ENCODE measurements at places on chromosomes 3 and 15. TPM values are rescaled to one million over a fixed set of nuclear protein-coding genes. Genes with fewer than 3 reads are reported as not detected.

GRCh38 chr15:90365414-90366055 is 13.5 kb downstream of the ZNF774 start:
- no peak overlapping the region for H3K4me3 ChIP-seq
- H3K36me3 ChIP-seq, result peaks cover 3% of the 10 kb centered on the region
- H3K4me1 ChIP-seq, result no peaks in the 10 kb centered on the region

DNA sequence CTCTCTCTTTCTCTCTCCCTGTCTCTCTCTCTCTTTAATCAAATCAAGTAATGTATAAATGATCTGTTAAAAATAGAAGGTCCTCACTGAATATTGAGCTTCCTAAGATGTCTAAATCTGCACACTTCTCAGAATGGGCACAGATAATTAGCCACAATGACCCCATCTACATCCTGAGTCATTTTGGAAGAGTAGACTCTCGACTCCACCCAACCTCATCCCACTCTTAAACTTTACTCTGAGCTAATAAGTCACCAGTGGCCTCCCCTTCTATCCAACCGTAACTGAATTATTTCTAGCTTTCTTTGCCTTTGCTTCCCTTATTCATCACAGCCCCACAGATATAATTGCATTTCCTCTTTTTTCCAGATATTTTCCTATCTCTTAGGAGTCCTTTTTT is 326.5 kb upstream of the ZNF717 start:
- H3K4me1 ChIP-seq, result no peaks in the 10 kb centered on the region
- no peaks in the 10 kb centered on the region for H3K36me3 ChIP-seq
- no peak for DNase-seq

DNA sequence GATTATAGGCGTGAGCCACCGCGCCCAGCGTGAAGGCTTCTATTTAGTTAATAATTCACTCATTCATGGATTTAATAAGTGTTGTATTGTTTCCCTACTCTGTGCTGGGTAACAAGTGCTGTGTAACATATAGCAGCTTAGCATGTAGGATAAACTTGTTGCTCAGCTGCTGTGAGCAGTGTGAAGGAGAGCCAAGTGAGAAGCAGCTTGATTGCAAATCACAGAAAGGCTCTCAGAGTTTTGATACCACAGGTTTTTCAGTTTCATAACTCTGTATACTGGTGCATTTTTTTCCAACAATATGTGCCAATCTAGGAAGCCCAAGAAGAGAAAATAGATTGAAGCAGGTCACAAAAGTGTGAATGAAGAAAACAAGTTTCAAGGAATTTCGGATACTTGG is 48.4 kb downstream of the AGTR1 start:
- no peak for DNase-seq
- peaks cover 2% of the 10 kb centered on the region for H3K36me3 ChIP-seq

DNA sequence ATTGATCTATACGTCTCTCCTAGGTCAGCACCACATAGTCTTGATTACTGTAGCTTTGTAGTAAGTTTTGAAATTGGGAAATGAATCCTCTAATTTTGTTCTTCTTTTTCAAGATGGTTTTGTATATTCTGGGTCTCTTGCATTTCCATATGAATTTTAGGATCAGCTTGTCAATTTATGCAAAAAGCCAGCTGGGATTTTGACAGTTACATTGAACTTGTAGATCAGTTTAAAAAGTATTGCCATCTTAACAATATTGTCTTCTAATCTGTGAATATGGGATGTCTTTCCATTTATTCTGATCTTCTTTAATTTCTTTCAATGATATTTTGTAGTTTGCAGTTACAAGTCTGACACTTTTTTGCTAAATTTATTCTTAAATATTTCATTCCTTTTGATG is 5.6 kb upstream of the PRR23E start:
- no peaks in the 10 kb centered on the region for H3K4me1 ChIP-seq
- no peak overlapping the region for H3K27ac ChIP-seq
- no peaks in the 10 kb centered on the region for H3K36me3 ChIP-seq
- no peak overlapping the region for H3K4me3 ChIP-seq
- H3K27me3 ChIP-seq, result peaks cover 2% of the 10 kb centered on the region
- DNase-seq, result no peak

DNA sequence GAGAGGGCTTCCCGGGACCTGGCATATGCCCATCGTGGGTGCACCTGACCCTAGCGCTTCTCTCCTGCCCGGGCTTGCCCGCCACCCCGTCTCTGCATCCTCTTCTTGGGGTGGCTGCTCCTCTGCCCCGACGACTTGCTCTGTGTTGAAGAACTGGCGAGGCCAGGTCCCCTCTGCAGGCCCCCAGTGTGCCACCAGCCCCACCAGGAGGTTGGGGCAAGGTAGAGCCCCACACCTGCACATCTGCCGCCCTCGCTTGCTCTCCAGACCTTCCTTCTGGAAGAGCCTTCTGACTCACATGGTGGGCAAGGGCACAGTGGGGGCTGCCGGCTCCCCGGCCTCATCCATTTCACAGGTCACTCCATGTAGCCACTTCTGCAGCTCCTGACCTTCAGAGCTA is 84.3 kb downstream of the FBLN2 start:
- H3K4me3 ChIP-seq, result no peak overlapping the region
- DNase-seq, result no peak
- peaks cover 8% of the 10 kb centered on the region for H3K36me3 ChIP-seq
- H3K4me1 ChIP-seq, result no peaks in the 10 kb centered on the region

DNA sequence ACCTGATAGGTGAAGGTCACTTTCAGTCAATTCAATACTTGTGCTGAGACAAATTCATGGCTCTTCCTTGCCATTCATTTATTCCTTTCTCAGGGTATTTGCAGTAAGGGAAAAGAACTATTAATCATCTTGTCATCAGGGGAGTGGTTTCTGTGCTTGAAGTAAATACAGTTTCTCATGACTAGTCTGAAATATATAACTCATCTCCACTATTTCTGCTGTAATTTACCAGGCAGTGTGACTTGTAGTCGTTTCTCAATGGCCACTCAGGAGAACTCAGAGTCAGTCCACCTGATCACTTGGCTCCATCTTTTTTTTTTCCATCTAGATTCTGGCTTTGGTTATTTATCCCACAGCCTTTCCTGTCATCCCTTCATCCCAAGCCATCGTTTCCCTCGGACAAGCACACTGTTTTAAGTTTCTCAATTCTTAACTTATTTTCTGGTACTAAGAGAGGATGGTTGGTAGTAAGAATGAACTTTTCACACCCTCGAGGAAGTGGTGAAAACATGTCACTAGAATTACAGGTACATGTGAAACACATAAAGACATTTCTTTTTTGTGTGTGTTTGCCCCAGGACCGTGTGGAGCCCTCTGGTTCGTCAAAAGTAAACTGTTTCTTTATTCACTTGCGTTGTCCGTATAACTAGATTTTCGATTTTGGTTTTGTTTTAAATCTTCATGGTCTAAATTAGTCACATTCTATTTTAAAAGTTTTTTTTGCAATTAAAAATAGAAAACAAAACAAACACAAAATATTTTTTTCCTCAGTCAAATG is 620.2 kb downstream of the ZBBX start:
- no peak overlapping the region for H3K4me3 ChIP-seq
- H3K36me3 ChIP-seq, result no peaks in the 10 kb centered on the region
- H3K4me1 ChIP-seq, result no peaks in the 10 kb centered on the region
- DNase-seq, result no peak
- H3K27ac ChIP-seq, result no peak overlapping the region
- no peaks in the 10 kb centered on the region for H3K27me3 ChIP-seq

- no peaks in the 10 kb centered on the region for H3K36me3 ChIP-seq
- H3K4me1 ChIP-seq, result no peaks in the 10 kb centered on the region
- peak; percentile 75 for DNase-seq
- H3K4me3 ChIP-seq, result no peak overlapping the region
These were observed 625.8 kb upstream of the BCHE start for GRCh38 chr3:166462891-166463470.

- DNase-seq, result peak; percentile 73
- H3K4me1 ChIP-seq, result peaks cover 56% of the 10 kb centered on the region
- no peaks in the 10 kb centered on the region for H3K27me3 ChIP-seq
- no peak overlapping the region for H3K4me3 ChIP-seq
- H3K27ac ChIP-seq, result no peak overlapping the region
- peaks cover under 1% of the 10 kb centered on the region for H3K36me3 ChIP-seq
These were observed 40.2 kb downstream of the IDH2 start for GRCh38 chr15:90062023-90062442.

DNA sequence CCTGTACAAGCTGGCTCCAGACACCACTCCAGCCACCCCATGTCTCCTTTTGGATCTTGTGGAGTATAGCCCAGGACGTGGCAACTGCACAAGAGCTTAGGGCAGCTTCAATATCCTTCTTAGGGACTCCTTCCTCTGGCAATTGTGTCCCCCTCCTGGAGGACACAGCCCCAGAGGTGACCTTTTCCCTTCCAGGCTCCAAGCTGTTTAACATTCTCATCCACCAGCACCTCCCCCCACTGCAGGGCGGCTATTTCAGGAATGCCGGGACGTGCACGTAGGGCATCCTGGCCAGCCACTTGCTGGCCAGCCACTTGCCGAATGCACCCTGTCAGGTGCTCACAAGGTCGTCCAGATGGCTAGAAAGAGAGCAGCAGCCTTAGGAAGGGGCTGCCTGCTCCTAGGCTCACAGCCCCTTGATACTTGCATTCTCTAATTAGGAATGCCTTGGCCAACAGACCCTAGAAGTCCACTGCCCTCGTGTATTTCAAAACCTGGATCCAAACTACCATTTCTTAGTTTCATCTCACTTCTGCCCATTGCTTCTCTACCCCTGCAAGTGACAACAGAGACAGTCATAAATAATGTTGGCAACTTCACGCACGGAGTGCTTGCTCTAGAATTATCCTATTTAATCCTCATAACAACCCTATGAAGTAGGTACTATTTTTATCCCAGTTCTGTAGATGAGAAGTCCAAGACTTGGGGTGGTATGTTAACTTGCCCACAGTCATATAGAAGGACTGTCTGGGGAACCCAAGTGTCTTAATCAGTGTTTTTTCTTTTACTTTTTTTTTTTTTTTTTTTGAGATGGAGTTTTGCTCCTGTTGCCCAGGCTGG is 24.5 kb upstream of the IDH2 start:
- H3K4me3 ChIP-seq, result no peak overlapping the region
- no peaks in the 10 kb centered on the region for H3K36me3 ChIP-seq
- peak; percentile 41 for DNase-seq
- H3K27ac ChIP-seq, result no peak overlapping the region

DNA sequence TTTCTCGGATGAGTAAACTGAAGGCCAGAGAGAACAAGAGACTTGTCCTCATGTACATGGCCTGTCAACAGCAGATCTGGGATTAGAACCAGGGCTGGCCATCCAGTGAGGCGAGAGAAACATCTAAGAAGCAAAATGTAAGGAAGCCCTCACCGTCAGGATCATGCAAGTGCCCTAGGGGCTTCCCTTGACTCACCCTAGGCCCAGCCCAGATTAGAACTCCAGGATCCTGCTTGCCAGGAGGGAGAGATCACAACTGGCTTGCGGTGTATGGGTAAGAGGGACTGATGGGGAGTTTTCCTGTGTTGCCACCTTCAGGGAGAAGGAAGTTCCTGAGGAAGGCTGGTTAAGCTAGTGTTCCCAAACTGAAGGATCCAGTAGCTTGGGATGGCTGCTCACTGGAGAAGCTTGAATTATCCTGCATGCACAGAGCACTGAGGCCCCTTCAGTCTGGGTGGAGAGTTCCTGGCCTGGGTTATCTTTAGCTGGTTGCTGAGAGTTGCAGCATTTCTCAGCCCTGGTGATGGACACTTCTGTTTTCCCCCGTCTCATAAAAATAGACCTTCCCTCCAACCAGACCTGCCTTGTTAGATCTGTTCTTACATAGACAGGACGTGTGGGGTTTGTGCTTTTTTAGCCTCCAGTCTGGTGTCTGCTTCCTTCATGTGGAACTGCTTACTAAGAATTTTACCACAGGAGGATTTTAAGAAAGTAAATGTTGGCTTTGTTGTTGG is 28.2 kb upstream of the XIRP1 start:
- no peaks in the 10 kb centered on the region for H3K27me3 ChIP-seq
- H3K36me3 ChIP-seq, result no peaks in the 10 kb centered on the region
- peak; percentile 72 for DNase-seq
- H3K4me1 ChIP-seq, result no peaks in the 10 kb centered on the region
- no peak overlapping the region for H3K4me3 ChIP-seq

DNA sequence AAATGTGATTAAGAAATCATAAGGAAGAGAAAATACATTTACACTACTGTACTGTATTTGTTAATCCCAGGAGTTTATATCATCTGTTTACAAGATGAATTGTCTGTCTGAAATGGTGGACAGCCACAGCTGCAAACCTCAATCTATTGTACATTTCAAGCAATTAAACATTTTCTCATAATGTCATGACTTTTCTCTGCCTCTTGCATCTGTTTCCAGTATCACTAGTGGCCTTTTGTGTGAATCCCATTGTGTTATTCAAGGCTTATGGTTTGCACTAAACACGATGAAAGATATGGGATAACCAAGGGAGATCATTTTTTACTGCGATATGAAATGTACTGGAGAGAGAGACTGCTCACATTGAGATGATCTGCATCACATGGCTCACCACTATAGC is 200.2 kb upstream of the LRRN1 start:
- H3K27ac ChIP-seq, result peak overlapping the region; percentile 24
- H3K27me3 ChIP-seq, result no peaks in the 10 kb centered on the region
- H3K36me3 ChIP-seq, result no peaks in the 10 kb centered on the region
- H3K4me3 ChIP-seq, result no peak overlapping the region
- H3K4me1 ChIP-seq, result peaks cover 4% of the 10 kb centered on the region

GRCh38 chr15:50825946-50826345 is 60.4 kb upstream of the SPPL2A start:
- H3K4me1 ChIP-seq, result peaks cover 2% of the 10 kb centered on the region
- no peak overlapping the region for H3K4me3 ChIP-seq
- peak; percentile 20 for DNase-seq

CRABP1 gene
- 69.1 TPM for total RNA-seq

GLDN gene
- total RNA-seq, result 0.84 TPM

ARIH1 gene
- total RNA-seq, result 54.2 TPM

MAGEL2 gene
- total RNA-seq, result 9.2 TPM

ARGFX gene
- total RNA-seq, result not detected

All from muscle of leg (tissue), 16 donors.